ENCODE measurements at places on chromosomes 13 and 19.

GRCh38 chr13:106815545-106815944 is 247.6 kb upstream of the ARGLU1 start:
- no peak for DNase-seq

- DNase-seq, result no peak
Measured at GRCh38 chr19:16882146-16882545, 6.7 kb upstream of the F2RL3 start.

GRCh38 chr19:1465191-1466016 is 13.6 kb downstream of the C19orf25 start:
- peak; percentile 61 for DNase-seq

DNA sequence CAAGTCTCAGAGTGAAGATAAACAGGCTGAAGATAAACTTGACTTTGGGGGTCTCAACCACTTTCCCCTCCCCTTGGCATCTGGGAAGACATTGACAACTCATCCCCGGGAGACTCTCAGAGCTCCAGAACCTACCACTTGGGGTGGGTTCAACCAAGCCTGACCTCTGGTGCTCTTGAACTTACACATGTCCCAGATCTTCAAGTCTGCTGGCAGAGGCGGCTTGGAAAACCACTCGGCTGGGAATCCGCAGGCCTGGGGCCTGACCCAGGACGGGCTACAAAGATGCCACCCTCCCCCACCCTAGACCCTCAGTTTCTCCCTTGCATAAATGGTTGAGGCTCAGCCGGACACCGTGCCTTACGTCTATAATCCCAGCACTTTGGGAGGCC is 512 bp downstream of the LRRC8E start:
- DNase-seq, result no peak

DNA sequence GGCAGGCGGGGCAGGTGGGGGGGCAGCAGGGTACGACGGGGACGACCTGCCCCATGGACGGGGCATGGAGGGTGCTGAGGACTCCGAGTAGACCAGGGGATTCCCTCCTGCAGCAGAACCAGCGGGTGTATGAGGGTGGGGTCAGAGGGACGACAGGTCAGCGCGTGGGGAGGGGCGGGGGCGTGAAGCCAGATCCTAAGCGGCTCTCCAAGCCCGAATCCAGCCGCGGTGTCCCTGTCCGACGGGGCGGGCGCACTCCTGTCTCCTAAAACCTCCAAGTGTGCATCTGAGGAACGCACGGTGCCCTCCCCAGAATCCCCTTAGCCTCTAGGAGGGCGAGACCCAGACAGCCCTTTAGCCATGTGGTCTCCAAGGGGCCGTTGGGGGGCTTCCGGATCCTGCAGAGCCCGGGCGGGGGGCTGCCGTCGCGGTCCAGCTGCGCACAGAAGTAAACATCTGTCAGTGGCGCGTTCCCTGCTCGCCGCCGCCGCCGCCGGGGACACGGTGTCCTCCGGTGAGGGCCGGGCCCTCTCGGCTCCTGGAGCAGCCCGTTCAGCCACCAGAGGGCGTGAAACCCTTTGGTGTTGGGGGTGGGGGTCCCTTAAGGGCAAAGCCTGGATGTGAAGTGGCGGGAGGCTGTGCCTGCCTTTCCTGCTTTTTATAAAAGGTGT is 730 bp downstream of the NRTN start:
- DNase-seq, result peak; percentile 71

- DNase-seq, result peak; percentile 83
Measured at GRCh38 chr13:111184458-111185401, 69.6 kb downstream of the ARHGEF7 start.

DNA sequence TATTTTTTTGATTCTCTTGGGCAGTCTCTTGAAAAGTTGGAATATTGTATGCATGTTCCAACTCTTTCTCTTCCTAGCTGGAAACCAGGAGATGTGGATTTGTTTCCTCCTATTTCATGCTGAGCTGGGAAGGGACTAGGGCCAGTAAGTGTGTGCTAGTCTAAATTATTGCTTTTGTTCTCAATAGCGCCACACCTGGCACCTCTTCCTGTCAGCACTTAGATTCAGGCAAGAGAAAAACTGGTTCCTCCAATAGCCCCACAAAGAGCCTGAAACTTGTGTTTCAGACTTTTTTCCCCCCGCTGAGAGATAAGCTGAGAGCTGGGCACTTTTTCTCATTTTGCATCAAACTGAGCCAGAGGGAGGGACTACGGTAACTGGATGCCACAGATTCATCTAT is 353.4 kb downstream of the OLFM4 start:
- DNase-seq, result no peak

- DNase-seq, result no peak
Measured at GRCh38 chr13:73058432-73058735, 421 bp upstream of the KLF5 start.

GRCh38 chr13:21338639-21339278 is 120.3 kb downstream of the ZDHHC20 start:
- DNase-seq, result no peak

- DNase-seq, result no peak
Measured at GRCh38 chr19:46917002-46917401, 56.2 kb downstream of the ARHGAP35 start.

GRCh38 chr13:98144801-98145350 is 2.0 kb downstream of the FARP1 start:
- no peak for DNase-seq

DNA sequence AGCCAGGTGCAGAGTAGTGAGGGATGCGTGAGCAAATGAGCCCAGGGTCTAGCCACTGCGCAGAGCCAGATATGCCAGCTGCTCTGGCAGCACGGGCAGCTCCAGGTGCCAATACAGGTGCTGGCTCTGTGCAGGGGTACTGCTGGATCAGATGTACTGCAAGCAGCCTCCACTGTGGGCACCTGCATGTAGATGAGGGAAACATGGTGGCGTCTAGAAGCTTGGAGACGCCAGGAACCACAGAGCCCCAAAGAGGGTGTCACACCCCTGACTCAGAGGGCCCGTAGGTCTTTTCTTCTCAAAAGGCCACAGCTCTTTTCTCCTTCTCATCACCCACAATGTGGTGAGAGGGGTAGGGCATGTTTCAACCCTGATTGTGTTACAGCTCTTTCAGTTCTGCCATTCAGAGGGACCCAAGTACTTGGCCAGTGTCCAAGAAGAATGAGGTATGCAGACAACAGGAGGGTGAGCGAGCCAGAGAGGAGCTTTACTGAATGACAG is 244.4 kb upstream of the SLITRK1 start:
- no peak for DNase-seq

DNA sequence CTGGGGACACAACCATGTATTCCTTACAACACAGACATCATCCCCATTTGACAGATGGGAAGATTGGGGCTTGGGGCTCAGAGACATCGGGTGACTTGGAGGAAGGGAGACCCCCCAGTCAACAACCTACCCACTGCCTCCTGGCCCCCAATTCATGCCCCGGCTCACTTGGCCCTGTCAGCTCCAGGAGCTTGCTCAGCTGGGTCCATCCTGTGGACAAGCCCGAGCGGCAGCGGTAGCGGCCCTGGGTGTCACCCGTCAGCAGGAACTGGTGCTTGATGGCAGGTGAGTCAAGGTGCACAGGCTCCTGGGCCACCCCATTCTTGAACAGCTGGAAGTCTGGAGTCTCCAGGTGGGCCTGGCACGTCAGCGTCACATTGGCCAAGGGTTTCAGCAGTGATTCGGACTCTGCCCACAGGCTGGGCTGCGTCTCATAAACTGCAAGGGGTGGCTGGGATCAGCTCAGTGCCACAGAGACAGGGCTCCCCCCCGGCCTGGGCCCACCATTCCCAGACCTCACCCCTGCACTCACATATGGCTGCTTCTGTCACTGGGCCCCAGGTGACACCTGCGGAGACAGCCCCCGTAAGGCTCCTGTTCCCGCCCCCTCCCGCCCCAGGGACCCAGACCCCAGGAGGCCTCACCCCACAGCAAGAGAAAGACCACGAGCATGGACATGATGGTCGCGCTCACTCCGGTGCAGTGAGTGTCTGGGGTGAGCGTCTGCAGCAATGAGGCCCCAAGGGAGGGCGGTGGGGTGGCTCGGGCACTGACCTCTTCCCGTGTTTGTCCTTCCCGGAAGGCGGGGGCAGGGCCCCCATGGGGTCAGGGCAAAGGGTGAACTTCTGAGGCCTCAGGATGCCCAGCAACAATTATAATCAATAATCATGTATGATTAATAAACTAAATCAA is at the start of gene A1BG:
Gene A1BG (minus strand): TSS at position 733 of the 912 bp plus-strand sequence. CDS start 55 bp downstream, at position 678.
- DNase-seq, result no peak

- DNase-seq, result no peak
Measured at GRCh38 chr19:30223866-30224688, 148.1 kb upstream of the ZNF536 start.

- DNase-seq, result no peak
Measured at GRCh38 chr13:100611678-100612492, 23.3 kb upstream of the GGACT start.

GRCh38 chr19:36120092-36120983 is 5.1 kb downstream of the TBCB start:
- no peak for DNase-seq

GRCh38 chr13:52743988-52744387 is 4.4 kb upstream of the CNMD start:
- DNase-seq, result no peak

Data from NB4 (cell line).